ENCODE measurements at places on chromosomes 7 and 10.

DNA sequence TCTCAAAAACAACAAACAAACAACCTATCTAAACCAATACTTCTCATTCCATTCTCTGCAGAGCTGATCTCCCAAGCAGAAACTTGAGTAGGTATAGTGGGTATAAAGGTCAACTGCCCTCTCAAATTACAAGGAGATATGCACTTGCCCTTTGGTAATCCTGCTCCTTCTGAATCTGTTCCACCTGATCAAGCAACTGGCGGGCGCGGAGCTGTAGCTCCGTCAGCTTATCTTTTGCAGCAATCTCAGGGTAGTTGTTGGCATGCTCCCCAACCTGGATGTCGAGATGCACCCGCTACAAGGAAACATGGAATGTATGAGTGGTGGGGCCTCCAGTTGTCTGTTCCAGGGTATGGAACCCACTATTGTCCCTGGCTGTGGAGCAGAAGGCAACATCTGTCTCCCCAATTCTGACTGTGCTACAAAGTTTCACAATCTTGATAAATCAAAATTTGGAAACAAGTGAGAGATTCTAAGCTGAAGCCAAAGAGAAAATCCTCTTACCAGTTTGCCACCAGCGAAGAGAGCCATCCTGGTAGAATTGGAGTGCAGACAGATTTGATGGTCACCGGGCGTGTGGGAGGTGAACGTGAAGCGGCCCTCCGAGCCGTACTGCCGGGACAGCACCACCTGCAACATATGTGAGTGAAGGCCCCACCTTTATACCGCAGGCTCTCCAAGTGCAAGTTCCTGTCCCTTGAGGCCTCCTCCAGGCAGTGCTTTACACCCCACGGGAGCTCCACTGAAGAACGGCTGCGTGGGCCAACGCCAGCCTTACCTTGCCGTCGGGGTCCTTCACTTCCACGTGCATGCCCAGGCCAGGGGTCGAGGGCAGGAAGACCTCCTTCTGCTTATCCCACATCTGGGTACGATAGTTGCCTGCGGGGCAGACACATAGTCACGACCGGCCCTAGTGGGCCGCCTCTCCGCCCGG lies 819 bp downstream of the TMED4 start:
- no peak for DNase-seq

- no peak for DNase-seq
These were observed 22.4 kb downstream of the PRSS2 start for GRCh38 chr7:142793156-142793555.

- no peak for DNase-seq
These were observed 206.5 kb downstream of the SORCS1 start for GRCh38 chr10:106957823-106958588.

- no peak for DNase-seq
These were observed 7.4 kb upstream of the ZMYND11 start for GRCh38 chr10:127612-128432.

DNA sequence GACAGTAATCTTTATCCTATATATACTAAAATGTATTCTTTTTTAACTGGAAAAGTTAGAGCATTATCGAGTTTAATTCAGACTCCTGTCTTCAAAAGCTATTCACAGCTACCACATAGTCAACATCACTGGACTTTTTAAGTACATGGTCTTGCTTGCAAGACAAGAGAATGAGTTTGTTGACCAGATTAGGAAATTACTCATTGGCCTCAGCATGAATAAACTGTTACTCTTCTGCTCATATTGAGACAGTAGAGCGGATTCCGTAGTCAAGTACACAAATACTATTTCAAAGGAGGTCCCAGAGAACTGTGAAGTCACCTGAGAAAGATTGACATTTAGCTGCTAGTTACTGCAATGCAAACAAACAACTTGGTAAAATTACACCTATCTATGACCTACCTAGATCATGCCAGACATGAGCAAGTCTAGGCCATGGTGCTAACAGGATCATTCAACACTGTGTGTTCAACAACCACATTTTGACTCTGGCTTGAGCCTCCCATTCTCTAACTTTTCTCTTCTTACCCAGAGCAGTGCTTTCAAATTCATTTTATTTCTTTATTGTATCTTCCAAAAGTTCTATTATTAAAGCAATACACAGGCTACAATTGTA lies 280.9 kb downstream of the NEBL start:
- DNase-seq, result no peak

GRCh38 chr10:14774797-14775196 lies at the start of gene FAM107B:
Gene FAM107B (minus strand): TSS chr10:14774897. CDS start chr10:14774663, 234 bp downstream.
- DNase-seq, result no peak

- no peak for DNase-seq
These were observed 4.7 kb downstream of the ZNF503 start for GRCh38 chr10:75396631-75397495.

GRCh38 chr10:13528123-13528874 lies 515 bp downstream of the BEND7 start:
- DNase-seq, result peak; percentile 34

- no peak for DNase-seq
These were observed 42.5 kb downstream of the MRC1 start for GRCh38 chr10:17851611-17852010.

- DNase-seq, result no peak
These were observed 265.4 kb downstream of the ZWINT start for GRCh38 chr10:56095506-56096225.

- no peak for DNase-seq
These were observed 42.6 kb upstream of the GRID1 start for GRCh38 chr10:86409183-86409582.

GRCh38 chr7:16762177-16762576 lies 8.6 kb downstream of the TSPAN13 start:
- DNase-seq, result no peak

DNA sequence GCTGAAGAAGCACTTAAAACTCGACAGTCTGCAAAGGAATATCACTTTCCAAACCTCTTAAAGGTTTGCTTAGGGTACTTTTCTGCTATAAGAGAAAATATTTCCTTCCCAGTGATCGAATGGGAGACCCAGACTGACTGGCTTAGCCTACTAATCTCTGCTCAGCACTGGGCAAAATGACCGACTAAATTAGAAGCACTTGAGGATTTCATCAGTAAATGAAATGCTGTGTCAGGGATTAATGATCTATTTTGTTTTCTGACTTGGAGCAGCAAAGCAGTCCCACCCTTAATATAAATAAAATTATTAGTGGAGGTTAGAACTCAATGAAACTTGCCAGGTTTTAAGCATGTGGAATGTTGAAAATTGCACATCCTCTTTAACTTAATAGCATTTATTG lies 411.6 kb downstream of the NEBL start:
- no peak for DNase-seq

- no peak for DNase-seq
These were observed 57.0 kb downstream of the DNAJC12 start for GRCh38 chr10:67780759-67781538.

DNA sequence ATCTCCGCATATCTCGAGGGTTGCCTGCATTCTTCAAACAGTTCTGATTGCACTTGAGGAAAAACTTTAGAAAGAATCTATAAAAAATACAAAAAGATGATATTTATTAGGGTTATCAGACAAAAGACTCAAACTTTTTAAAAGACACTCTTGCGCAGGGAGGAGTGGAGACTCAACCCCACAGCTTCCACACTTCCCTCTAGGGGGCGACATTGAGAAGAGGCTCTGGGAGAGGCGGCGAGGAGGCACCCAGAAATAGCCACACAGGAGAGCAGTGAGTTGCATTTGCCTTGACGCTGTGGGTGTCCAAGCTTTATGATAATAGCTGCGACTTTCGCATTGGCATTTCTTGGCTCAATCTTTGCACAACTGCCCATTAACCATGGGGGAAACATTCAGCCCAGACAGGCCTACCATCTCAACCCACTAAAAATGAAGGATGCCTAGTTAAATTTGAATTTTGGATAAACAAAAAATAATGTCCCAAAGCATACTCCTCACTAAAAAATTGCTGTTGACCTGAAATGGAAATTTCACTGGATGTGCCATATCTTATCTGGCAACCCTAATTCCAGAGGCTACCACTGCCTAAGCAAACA lies 86.2 kb downstream of the EBF3 start:
- peak; percentile 78 for DNase-seq

- DNase-seq, result no peak
These were observed 15.9 kb downstream of the GBF1 start for GRCh38 chr10:102261196-102261595.

- no peak for DNase-seq
These were observed 47.8 kb upstream of the GDF10 start for GRCh38 chr10:47252093-47252780.

GRCh38 chr7:16399916-16400892 lies 21.1 kb downstream of the CRPPA start:
- DNase-seq, result no peak

DNA sequence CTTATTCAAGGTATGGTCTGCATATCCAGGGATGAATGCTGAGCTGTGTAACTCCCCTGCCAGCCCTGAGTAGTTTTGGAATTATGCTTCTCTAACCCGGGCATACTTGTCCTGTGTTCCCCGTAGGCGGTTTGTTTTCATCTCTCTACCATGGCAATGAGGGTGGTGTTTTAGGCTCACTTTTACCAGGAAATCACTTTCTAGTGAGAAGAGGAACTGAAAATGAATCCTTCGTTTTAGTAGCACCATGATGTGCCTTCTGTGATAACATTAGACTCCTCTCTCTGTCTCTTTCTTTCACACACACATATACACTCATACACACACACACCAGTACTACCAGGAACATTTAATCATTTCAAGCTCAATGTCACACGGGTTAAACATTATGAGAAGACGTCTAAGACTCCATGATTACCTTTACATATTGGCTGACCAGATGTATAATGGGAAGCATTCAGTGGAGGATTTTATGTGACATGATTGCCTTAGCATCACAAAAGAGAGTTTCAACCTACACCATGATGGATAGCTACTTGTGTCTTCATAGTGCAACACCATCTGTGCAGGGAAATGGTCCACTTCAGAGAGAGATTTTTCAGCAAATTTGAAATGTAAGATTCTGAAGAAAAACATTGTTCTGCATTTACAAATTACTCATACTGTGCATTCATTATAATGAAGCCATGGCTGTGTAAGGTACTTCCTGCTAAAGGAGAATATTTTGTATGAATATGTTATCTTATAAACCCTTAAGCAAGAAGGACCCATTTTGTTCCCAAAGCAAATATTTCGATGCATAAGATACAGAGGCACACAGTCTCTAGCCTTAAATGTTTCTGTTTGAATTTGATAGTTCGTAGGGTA lies 31.0 kb upstream of the PFKP start:
- no peak for DNase-seq

GRCh38 chr7:19491821-19492452 lies 216.9 kb downstream of the POLR1F start:
- DNase-seq, result peak; percentile 11

- DNase-seq, result no peak
These were observed 155.3 kb downstream of the CAMK1D start for GRCh38 chr10:12504628-12505027.

DNA sequence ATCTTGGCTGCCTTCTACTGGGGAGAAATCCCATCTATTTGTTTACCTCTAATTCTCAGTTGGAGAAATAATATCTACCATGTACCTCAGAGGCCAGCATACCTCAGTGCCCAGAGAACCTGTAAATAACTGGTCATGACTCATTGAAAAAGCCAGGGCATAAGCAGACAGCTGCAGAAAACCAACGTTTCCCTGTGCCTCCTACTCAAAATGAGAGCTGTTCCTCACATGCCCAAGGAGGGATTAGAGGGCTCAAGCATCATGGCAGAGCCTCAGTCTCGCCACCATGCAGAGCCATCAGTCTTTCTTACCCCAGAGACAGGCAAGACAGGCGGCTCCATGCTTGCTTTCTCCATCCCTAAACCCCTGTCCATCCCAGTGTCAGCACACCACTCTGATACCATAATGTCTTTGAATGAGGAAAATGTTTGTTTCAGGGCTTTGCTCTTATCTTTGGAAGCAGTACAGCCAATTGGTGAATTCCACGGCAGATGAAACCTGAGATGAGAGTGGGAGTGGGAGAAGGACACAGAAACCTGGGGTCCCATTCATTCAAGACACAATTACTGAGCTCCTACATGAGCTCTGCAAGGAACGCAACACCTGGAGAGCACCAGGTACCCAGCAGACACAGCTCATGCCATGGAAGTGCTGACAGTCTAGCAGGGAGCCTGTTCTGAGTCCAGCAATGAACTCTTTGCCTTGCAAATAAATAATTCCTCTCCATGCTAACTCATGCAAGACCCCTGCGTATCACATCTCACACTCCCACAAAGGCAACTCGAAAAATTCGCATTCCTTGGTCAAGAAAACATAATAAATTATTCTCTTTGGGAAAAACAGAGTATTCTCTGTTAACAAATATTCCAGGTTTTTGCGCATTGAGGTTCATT lies 21.1 kb downstream of the PON1 start:
- DNase-seq, result no peak

DNA sequence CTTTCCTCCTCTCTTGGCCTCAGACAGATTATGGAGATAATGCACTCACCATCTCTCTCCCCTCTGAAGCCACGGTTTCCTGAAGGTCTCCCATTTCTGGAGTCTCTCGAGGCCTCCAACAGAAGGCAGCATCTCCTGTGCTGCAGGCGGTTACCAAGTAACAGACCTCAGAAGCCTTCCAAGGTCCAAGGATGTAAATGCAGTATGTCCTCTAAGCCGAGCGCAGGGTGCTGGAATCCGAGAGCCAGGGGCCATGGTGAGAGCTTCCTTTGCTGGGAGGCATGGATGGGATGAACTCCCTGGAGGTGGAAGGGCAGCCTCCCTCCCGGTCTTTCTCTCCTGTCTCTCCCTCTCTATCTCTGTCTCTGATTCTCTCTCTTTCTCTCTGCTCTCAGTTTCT lies 79.8 kb downstream of the ADARB2 start:
- no peak for DNase-seq

DNA sequence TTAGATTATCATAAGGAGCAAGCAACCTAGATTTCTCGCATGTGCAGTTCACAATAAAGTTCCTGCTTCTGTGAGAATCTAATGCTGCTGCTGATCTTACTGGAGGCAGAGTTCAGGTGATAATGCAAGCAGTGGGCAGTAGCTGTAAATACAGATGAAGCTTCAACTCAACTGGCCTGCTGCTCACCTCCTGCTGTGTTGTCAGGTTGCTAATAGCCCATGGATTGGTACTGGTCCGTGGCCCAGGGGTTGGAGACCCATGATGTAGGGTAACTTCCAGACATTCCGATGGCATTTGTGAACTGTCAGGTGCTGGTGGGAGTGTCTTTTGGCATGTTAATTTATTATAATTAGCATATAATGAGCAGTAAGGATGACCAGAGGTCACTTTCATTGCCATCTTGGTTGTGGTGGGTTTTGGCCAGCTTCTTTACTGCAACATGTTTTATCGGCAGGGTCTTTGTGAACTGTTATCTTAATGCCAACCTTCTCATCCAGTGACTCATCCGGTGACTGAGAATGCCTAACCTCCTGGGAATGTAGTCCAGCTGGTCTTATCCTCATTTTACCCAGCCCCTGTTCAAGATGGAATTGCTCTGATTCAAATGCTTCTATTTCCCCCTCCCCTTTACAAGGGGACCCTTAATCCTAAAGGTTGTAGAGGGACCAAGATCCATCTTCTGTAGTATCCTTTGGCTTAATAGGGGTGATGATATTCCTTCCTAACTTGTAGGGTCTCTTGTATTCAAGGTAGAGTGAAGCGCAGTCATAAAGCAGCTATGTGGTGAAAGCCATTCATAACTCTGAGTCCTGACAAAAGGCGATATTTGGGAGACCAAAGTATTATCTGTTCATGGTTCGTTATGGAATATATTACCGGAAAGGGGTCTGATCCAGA lies 165.8 kb downstream of the CCSER2 start:
- DNase-seq, result no peak

GRCh38 chr7:85074016-85074415 lies 112.8 kb downstream of the SEMA3D start:
- no peak for DNase-seq
